ENCODE measurements at places on chromosomes 1 and 21.

DNA sequence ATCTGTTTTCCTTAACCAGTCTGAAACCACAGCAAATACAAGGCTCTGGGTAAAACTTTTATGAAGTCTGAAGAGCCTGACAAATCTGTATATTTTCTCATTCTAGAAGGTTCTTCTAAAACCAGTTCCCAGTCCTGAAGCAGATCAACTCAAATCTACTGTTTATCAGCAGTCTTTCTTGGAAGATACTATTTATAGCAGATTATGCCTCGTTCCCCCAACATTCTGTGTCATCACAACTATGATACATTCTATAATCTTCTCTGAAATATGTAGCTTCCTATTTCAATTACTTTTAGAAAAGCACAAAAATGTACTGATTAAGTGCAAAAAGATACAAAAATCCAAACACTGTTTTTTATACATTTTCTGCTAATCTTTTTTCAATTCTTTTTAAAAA, 67.5 kb downstream of the NIBAN1 start:
- no peak for DNase-seq

- DNase-seq = peak; percentile 52
Observed at GRCh38 chr1:162207862-162208261, 138.4 kb downstream of the NOS1AP start.

GRCh38 chr1:65066419-65066765, 81.6 kb upstream of the AK4 start:
- DNase-seq = no peak

DNA sequence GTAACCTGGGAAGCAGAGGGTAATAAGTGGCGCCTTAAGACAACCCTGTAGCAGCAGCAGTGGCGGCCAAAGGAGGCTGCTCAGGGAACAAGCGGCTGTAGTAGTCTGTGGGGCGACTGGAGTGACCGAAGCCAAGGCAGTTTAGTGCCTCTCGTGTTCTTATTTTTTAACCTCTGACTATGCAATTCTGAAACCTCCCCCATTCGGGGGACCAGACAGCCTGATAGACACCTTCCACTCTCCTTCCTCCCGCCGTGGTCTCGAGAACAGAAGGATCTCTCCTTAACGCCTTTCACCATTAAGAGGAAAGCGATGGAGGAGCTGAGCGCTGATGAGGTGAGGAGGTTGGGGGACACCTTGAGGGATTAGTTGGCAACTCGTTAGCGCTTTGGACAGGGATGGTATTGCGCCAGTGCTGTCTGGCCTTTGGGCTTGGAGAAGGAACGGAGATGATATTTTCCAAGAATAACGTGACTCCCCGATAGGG, 644 bp downstream of the UBE4B start:
- DNase-seq = peak; percentile 61
